Activated CD8-positive, alpha-beta T cell treated with anti-CD3 and anti-CD28 coated beads, Interleukin-2, amount 10 ng/mL, durations not matched to agents 7 days and 5 days (primary cell): ENCODE measurements at places on chromosomes 3 and 15. TPM values are rescaled to one million over a fixed set of nuclear protein-coding genes. Genes with fewer than 3 reads are reported as not detected.
A peak's percentile ranks its signal among the peaks of the same experiment; 100 is the strongest.

GRCh38 chr3:51681453-51681852, 10.4 kb downstream of the TEX264 start:
- peaks cover 63% of the 10 kb centered on the region for H3K36me3 ChIP-seq
- peaks cover 94% of the 10 kb centered on the region for H3K4me1 ChIP-seq
- no peaks in the 10 kb centered on the region for H3K27me3 ChIP-seq
- H3K27ac ChIP-seq, result peak overlapping the region; percentile 87
- DNase-seq, result peak; percentile 78

DNA sequence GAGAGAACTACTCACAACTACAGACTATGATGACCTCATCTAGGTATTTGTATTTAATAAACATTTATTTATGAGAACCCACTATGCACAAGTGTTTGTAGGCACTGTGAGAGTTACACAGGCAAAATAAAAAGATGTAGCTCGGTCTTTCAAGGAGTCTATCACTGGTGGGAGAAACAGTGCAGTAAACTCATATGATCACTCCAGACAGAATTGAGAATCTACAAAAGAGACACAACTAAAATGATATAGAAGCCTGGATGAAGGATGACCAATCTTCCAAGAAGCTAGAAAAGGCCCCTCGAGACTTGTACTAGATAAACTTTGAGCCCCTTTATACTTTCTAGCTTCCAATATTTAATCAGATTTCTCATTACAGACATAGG, 70.2 kb upstream of the ZBTB20 start:
- no peak overlapping the region for H3K4me3 ChIP-seq
- no peak overlapping the region for H3K27ac ChIP-seq
- no peaks in the 10 kb centered on the region for H3K4me1 ChIP-seq
- no peak for DNase-seq
- H3K36me3 ChIP-seq, result no peaks in the 10 kb centered on the region

GRCh38 chr3:125232401-125232800, 19.9 kb upstream of the SLC12A8 start:
- peaks cover 37% of the 10 kb centered on the region for H3K36me3 ChIP-seq
- H3K27me3 ChIP-seq, result no peaks in the 10 kb centered on the region
- no peak overlapping the region for H3K27ac ChIP-seq

- H3K27ac ChIP-seq, result no peak overlapping the region
- H3K27me3 ChIP-seq, result no peaks in the 10 kb centered on the region
- DNase-seq, result no peak
- no peaks in the 10 kb centered on the region for H3K36me3 ChIP-seq
- no peak overlapping the region for H3K4me3 ChIP-seq
- peaks cover 5% of the 10 kb centered on the region for H3K4me1 ChIP-seq
Measured at GRCh38 chr3:9032231-9032777, 69.0 kb upstream of the RAD18 start.

GRCh38 chr3:72411126-72411525, 437.1 kb downstream of the SHQ1 start:
- no peaks in the 10 kb centered on the region for H3K27me3 ChIP-seq
- no peak overlapping the region for H3K27ac ChIP-seq
- peaks cover 40% of the 10 kb centered on the region for H3K4me1 ChIP-seq
- DNase-seq, result no peak
- peaks cover 15% of the 10 kb centered on the region for H3K36me3 ChIP-seq
- no peak overlapping the region for H3K4me3 ChIP-seq

DNA sequence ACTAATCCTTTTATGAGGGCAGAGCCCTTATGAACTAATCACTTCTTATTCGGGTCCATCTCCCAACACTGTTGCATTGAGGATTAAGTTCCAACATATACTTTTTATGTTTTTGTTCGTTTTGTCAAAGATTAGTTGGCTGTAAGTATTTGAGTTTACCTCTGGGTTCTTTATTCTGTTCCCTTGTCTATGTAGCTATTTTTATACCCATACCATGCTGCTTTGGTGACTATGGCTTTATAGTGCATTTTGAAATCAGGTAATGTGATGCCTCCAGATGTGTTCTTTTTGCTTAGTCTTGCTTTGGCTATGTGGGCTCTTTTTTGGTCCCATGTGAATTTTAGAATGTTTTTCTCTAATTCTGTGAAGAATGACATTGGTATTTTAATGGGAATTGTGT, 166.4 kb upstream of the KCNMB2 start:
- H3K27ac ChIP-seq, result no peak overlapping the region
- no peak for DNase-seq
- H3K4me1 ChIP-seq, result no peaks in the 10 kb centered on the region
- H3K36me3 ChIP-seq, result no peaks in the 10 kb centered on the region

- H3K27ac ChIP-seq, result no peak overlapping the region
- no peak for DNase-seq
- no peaks in the 10 kb centered on the region for H3K27me3 ChIP-seq
- no peaks in the 10 kb centered on the region for H3K36me3 ChIP-seq
- H3K4me1 ChIP-seq, result no peaks in the 10 kb centered on the region
Measured at GRCh38 chr3:58723173-58723572, 56.6 kb upstream of the FAM3D start.

DNA sequence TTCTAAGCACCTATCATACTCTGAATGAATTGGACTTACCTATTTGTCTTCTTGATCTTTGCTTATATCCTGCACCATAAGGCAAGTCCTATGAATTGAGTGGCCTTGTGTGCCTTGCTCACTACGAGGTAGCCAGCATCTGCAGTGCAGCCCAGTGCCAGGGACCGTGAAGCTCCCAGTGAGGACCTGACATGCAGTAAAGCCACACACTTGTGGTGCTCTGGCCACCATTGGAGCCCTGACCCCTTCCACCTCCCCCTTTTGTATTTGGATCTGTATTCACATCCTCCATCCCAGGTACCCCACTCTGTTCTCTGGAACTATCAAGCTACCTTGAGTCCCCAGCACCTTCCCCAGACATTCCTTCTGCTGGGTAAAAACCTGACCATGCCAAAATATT, 52.1 kb downstream of the BSN start:
- H3K27ac ChIP-seq, result no peak overlapping the region
- DNase-seq, result no peak
- no peaks in the 10 kb centered on the region for H3K27me3 ChIP-seq
- no peaks in the 10 kb centered on the region for H3K36me3 ChIP-seq

GRCh38 chr15:83065431-83065830, 1.6 kb downstream of the BTBD1 start:
- H3K36me3 ChIP-seq, result peaks cover 14% of the 10 kb centered on the region
- DNase-seq, result no peak
- peaks cover 27% of the 10 kb centered on the region for H3K4me1 ChIP-seq
- H3K4me3 ChIP-seq, result no peak overlapping the region
- H3K27me3 ChIP-seq, result no peaks in the 10 kb centered on the region

Gene EOMES
- total RNA-seq, result 2.9 TPM

Gene EFHB
- not detected for total RNA-seq

Gene COL6A5
- total RNA-seq, result not detected
